Activated T-cell treated with anti-CD3 and anti-CD28 coated beads for 48 hours (primary cell): ENCODE measurements at places on chromosomes 2 and 18.

DNA sequence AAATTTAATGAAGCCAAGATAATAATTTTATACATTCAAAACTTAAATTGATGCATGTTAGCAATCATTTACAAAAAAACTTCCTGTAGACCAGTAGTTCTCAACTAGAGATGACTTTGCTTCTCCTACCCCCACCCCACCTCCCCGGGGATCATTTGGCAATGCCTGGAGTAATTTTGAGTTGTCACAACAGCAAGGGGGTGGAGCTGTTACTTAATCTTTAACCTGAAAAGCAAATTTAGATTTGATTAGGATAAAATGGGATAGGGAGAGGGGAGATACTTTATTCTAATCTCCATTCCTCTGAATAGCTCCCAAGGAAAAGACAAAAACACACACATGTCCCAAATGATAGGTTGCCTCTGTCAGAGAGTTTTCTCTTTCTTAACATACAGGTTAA, 4.2 kb downstream of the SLC40A1 start:
- no peak for DNase-seq

- no peak for DNase-seq
These were observed 65.0 kb downstream of the UGGT1 start for GRCh38 chr2:128155970-128156369.

- no peak for DNase-seq
These were observed 101.7 kb upstream of the ZFP36L2 start for GRCh38 chr2:43328133-43328532.

- DNase-seq = no peak
These were observed 64.9 kb upstream of the ZSWIM2 start for GRCh38 chr2:186913870-186914269.

DNA sequence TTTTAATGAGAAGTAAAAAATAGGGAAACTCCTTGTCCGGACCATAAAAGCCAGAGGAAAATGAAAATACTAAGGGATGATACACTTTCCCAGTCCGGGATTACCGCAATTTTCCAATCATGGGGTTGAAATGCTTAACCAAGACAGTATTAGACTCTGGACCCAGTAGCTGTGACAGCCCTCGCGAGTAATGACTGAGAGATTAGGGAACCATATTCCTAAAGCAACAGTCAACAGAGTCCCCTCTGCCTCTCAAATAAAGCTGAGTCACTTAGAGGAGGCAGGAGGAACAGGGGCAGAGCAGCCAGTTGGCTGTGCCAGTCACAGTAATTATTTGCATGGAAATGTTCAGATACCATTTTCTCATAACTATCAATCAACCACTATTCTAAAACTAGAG, 34.8 kb downstream of the GPATCH11 start:
- DNase-seq = no peak

DNA sequence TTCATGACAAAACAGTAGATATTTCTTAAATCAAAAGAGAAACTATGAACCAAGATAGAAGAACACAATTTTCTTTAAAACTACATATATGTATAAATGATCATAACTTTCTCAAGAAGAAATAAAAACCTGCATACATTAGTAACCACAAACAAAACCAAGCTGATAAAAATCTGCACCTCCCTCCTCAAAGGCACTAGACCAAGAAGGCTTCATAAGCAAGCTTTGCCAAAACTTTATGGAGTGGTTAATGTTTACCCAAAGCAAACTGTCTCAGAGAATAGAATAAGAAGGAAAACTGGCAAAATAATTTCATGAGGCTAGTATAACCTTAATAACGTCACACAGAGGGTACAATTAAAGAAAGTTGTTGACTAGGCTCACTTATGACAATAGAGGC, 138.3 kb downstream of the ZBTB7C start:
- DNase-seq = no peak

GRCh38 chr2:64492821-64493220, 31.3 kb upstream of the AFTPH start:
- no peak for DNase-seq
